ENCODE measurements at places on chromosomes 7 and 10.

DNA sequence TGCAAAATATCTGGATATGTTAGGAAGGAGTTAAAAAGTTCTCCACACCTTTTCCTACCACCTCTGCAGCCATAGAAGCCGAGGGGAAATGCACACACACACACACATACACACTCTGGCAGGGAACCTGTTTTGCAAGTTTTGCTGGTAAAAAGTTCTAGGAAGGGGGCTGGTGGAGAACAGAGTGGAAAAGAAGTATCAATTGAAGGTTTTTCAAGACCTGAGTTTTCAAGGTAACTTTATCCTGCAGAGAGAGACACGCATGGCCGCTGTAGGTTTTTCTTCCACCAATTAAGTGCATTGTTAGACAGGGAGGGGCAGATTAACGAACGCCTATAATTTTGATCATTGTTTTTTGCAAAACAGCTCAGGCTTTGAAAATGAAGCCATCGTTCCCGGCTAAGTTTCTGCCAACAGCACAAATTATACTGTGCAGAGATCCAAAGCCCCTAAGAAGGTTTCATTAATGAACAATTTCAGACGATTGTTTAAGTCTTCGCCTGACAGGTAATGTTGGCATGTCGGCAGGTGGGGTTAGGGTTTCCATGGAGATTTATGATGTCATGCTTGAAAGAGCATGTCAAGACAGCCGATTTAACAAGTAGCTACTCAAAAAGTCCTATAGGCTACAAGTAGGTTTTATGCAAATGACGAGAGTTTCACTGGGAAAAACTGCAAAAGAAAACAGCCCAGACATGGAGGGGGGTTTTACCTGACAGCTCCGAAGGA, 29.7 kb downstream of the KIAA1217 start:
- no peak for DNase-seq

DNA sequence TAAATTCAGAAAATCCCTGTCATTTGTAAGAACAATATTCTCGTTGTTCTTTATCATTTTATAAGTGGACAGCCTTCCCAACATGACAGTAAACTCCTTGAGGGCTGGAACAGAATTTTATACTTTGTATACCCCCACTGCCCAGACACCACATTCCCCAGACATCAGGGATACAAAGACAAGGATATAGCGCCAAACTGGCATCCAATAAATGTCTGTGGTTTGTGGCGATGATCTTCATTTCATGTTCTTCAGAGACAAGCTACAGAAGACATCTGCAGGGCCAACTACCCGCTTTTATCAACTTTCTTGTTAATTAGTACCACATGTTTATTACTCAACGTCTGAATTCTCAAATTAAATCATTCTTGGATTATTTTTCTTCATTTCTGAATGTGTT, 155.9 kb downstream of the ATE1 start:
- no peak for DNase-seq

- no peak for DNase-seq
Measured at GRCh38 chr7:41148521-41148951, 554.4 kb downstream of the INHBA start.

DNA sequence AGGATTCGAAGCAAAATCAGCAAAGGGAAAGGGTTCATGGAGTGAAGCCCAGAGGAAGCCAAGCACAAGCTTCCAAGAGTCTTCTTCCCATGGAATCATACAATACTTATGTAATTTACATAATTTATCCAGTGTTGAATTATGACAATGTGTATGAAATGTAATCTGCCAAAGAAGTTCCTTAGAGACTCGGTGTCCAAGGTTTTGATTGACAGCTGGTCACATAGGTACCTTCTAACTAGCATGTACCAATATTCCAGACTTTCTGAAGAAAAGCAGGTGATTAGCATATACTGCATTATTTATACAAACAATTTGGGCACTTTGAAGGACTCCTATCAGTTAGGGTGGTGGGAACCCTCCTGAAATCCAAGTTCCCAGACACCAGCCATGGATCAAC, 35.3 kb downstream of the ANKIB1 start:
- DNase-seq = no peak

GRCh38 chr10:69652111-69652856, 22.2 kb downstream of the FAM241B start:
- no peak for DNase-seq

GRCh38 chr7:25234336-25234735, 6.0 kb upstream of the NPVF start:
- no peak for DNase-seq

- DNase-seq = no peak
Measured at GRCh38 chr7:51121036-51121790, 195.4 kb downstream of the COBL start.

GRCh38 chr10:116451711-116452337, 24.2 kb downstream of the PNLIPRP3 start:
- no peak for DNase-seq

- DNase-seq = no peak
Measured at GRCh38 chr7:116239434-116239833, 29.1 kb downstream of the TES start.

GRCh38 chr7:115037128-115037802, 115.4 kb downstream of the MDFIC start:
- DNase-seq = no peak

DNA sequence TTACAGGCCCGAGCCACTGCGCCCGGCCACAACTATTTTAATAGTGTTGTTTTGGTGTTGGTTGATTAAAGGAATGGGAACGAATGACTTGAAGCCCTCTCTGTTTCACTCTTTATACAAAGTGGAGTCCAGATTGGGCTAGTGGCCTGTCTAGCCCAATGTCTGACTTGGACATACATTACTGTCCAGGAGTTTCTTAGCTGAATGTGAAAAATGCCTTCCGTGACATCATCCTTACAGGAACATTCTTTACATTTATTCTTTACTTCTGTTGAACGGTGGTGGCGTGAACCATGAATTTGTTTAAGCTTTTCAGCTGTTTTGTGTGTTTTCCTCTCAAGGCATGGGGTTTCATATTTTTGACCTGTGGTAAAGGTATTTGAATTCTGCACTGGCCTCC, 67.9 kb downstream of the DAGLB start:
- no peak for DNase-seq

DNA sequence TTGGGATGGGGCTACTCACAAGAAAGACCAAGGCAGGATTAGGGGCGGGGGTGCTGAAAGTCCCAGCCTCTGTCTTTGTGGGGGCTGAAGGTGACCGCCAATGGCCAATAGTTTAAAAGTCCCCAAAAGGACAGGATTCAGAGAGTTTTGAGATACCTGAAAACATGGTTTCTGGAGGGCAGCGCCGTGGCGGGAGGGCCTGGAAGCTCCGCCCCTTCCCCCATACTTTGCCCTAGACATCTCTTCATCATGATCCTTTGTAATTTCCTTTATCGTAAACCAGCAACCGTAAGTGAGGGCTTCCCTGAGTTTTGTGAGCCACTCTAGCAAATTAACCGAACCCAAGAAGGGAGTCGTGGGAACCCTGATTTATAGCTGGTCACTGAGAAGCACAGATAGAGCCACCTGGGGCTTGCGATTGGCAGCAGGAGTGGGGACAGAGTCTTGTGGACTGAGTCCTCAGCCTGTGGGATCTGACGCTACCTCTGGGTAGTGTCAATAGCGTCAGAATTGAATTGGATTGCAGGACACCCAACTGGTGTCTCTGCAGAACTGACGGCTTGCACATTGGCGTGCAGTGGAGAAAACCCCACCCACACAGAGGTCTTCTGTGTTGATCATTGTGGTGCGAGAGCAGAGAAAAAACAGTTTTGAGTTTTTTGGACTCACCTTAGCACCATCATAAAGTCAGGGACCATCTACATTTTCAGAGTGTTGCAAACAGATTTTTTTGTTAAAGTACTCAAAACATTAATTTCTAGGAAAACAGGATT, 169.3 kb downstream of the USP6NL start:
- no peak for DNase-seq

DNA sequence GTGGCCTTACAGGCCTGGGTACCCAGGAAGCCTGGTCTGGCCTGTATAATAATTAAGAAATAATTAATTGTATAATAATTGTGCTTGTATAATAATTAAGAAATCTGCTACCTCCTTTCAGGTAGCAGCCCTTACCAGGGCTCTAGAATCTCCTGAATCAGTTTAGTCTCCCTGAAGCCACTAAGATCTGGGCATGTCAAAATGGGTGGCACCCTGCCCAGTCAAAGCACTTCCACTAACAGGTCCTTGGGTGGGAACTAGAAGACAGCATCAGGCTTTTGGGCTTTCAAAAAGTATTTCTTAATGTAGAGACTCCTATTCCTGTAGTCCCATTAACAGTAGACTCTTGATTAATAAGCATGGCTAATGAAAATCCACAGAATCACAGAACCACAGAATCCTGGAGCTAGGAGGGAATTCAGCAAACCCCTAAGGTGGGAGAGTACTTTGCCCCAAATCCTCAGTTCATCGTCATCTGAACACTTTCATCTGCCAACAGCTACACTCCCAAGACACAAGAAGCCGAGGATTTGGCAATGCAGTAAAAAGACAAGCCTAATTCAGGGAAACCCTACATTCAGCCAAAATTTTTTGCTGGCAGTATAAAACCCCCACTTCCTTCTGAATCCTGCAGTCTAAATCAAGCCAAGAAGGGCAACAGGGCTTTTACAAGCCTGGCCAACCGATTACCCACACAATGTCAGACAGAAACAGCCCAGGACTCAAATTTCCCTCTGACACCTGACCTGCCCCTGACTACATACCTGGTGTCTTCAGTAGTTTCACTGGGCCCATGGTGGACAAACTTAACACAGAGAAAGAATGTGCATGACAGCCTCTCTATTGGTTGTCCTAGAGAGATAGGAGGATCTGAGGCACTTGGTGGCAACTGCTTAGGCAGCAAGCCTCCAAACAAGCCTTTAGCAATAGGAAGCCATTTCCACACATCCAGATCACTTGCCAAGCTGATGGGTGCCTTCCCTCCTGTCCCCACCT, 5.9 kb upstream of the IL6 start:
- DNase-seq = no peak

DNA sequence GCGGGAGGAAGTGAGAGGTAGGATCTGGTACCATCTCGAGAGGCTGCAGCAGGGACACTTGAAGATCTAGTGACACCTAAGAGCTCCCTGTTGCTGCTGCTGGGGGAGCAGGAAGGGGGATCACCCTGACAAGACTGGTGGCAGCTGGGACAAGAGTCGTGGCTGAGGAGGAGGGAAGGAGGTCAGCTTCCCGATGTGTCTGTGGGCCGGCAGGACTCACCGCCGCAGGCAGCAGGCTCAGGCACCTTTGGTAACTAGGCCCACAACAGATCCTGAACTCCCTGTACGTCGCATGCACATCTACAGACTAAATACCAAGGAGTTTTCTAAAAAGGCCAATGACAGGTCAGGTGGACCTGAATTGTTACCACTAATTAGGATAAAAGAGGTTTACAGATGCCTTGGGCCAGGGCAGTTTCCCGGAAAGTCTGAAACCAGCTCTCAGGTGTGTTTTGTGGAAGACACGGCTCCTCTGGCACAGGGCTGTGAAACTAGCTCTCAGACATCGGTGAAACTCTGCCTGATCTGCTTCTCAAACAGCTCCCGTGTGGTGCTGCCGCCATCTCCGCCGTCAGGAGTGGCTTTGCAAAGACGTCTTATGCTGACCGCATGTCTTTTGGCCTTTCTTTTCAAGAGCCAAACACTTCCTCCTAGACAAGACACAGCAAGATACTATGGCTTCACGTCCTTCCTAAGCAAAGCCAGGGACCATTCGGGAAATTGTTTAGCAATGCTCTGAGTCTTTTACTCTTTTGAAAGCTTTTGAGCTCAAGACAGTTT, 609.7 kb downstream of the PTPRN2 start:
- DNase-seq = no peak

DNA sequence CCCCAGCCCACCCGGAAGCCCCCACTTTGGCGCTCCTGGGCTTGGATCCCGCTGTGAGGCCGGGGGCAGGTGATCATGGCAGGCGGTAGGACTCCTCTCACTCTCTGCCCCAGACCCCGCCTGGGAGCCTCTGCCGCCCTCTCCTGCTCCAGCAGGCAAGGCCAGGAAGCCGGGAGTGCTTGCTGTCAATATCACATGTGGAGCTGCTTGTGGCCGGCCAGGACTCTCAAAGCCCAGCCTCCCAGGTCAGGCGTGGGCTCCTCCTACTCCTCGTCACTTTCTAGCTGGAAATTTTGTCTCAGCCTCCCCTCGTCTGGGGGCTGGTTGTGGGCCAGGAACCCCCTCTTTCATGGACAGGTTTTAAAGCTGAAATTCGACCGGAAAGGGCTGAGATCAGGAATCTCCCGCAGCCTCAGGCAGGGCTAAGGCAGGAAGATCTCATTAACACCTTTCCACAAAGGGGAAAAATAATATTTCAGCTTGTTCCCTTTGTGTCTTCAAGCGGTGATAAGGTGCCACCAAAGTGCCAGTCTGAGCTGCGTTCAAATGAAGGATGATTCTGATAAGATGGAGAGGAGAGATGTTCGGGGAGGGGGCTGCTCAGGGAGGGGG, 273.6 kb upstream of the PODXL start:
- no peak for DNase-seq

GRCh38 chr10:69681436-69681835, 51.4 kb downstream of the FAM241B start:
- no peak for DNase-seq

- no peak for DNase-seq
Measured at GRCh38 chr7:35366167-35367155, 112.6 kb upstream of the TBX20 start.

- DNase-seq = no peak
Measured at GRCh38 chr10:35813219-35813618, 171.1 kb upstream of the FZD8 start.

GRCh38 chr10:14056610-14057332, 274.0 kb downstream of the FRMD4A start:
- no peak for DNase-seq

- no peak for DNase-seq
Measured at GRCh38 chr7:10939237-10939910, 34.3 kb upstream of the PHF14 start.

- no peak for DNase-seq
Measured at GRCh38 chr10:132868995-132869394, 73.4 kb downstream of the CFAP46 start.

DNA sequence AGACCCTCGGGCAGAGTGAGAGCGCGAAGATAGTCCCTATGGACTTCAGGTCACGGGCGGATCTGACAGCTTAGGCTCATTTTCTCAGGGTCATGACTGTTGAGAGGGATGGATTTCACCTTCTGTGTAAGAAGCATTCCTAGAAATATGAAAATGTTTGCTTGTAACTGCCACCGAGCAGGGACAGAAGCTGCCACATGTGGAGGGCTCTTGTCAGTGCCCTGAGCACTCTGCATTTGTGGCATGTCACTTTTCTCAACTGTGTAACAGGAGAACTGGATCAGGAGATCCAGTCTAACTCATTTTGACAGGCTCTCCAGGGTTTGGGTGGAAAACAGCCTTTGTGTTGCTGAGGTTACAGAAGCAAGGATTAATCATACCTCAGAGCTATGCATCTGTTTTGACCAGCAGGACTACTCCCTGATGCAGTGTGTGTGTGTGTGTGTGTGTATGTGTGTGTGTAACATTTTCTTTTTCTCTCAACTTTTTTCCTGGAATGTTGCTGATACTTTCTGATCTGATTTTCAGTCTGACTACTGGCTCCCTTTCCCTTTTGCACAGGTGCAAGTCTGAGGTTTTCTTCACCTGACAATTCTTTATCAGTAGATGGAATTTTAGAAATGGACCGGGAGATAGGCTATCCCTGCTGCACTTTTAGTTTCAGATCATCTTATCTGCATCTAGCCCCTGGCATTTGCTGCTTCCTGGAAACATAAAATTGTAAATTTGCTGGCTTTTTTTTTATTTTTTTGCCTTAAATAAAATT, 183.3 kb downstream of the STK31 start:
- DNase-seq = no peak

- no peak for DNase-seq
Measured at GRCh38 chr10:61039868-61040267, 95.9 kb upstream of the RHOBTB1 start.

GRCh38 chr10:96670786-96671185, 49.5 kb downstream of the PIK3AP1 start:
- no peak for DNase-seq

Data from esophagus squamous epithelium (tissue), 5 donors.